A549 (cell line): ENCODE measurements at places on chromosomes 11 and 22. TPM values are rescaled to one million over a fixed set of nuclear protein-coding genes. Genes with fewer than 3 reads are reported as not detected.

The F2 gene
- polyA plus RNA-seq = 1.5 to 3.0 TPM (median 2.5 TPM) in 3 replicates

The RAC2 gene
- 0.05 to 0.07 TPM (median 0.05 TPM) in 3 replicates for polyA plus RNA-seq

The FXYD2 gene
- polyA plus RNA-seq = 29.7 to 55.6 TPM (median 48.9 TPM) in 3 replicates

The OR51G1 gene
- not detected in 3 replicates for polyA plus RNA-seq

The POU2AF3 gene
- polyA plus RNA-seq = 0.63 to 0.87 TPM (median 0.63 TPM) in 3 replicates

The HPX gene
- polyA plus RNA-seq = 0.35 to 0.70 TPM (median 0.57 TPM) in 3 replicates

The NXPE2 gene
- not detected in 3 replicates for polyA plus RNA-seq

The MCHR1 gene
- polyA plus RNA-seq = not detected in 3 replicates
